Keratinocyte (primary cell): ENCODE measurements at places on chromosomes 4 and X. TPM values are rescaled to one million over a fixed set of nuclear protein-coding genes. Genes with fewer than 3 reads are reported as not detected.

Gene ARSJ
- 11.5 to 15.7 TPM (median 13.8 TPM) in 3 replicates for polyA plus RNA-seq

Gene MAGEA12
- not detected in 3 replicates for polyA plus RNA-seq

Gene MGARP
- 0.58 to 0.99 TPM (median 0.94 TPM) in 3 replicates for polyA plus RNA-seq

GRCh38 chrX:39931529-39932282, 166.1 kb downstream of the BCOR start:
- no peak for DNase-seq

- DNase-seq = no peak
Observed at GRCh38 chrX:96683997-96684338, 674 bp upstream of the DIAPH2 start.

- no peak for DNase-seq
Observed at GRCh38 chr4:115323106-115323707, 209.8 kb upstream of the NDST4 start.

DNA sequence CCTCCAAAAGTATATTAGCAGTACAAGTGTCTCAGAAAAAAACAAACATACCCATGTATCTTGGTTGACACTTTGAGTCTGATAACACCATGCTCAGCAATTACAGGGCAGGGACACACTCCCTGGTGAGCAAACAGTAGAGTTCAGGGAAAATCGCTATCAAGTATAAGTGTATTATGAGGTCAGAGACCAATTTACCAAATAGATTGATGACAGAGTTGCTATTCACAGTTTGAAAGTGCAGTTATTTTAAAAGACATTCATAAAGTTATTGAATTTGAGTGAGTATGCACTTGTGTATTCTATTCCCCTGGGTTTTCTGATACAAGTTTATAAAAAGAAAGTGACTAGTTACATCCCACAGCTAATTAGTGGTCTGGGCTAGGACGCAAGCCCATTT, 10.2 kb upstream of the LONRF3 start:
- no peak for DNase-seq

- no peak for DNase-seq
Observed at GRCh38 chrX:70921709-70922352, 9.1 kb downstream of the SLC7A3 start.

- DNase-seq = no peak
Observed at GRCh38 chr4:8409264-8410065, 31.1 kb downstream of the ACOX3 start.

- DNase-seq = no peak
Observed at GRCh38 chrX:72045141-72045540, 86.6 kb downstream of the RTL5 start.

DNA sequence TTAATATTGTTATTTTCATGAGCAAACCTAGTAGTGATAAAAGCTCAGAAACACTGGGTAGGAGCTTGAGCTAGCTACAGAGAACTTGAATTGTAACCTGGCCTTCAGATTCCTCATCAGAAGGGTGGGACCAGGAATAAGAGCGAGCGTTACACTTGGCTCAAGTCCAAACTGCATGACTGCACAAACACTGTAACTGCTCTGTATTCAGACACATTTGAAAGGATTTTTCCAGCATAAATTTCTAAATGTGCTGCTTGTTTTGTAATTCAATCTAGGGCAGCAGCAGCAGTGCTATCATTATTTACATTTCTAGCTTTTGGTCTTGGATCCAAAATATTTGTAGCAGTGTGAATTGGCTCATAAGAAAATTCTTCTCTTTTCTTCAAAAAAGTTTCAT, 133.0 kb upstream of the TMLHE start:
- no peak for DNase-seq

DNA sequence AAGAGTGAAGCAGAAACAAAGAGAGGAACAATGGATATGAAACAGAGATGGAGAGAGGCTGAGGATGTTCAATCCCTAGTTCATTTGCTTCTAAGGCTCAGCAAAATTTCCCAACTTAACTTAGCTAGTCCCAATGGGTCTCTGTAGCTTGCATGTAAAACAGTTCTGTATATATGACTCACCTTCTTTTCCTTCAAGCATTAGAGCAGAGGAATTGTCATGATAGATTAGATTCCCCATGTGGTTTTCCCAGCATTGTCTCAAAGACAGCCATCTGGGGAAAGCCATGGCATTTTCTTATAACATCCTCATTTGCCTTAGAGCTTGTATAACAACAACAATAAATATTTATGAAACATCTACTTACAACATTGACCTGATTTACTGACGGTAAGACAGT, 93.9 kb upstream of the GATB start:
- no peak for DNase-seq

DNA sequence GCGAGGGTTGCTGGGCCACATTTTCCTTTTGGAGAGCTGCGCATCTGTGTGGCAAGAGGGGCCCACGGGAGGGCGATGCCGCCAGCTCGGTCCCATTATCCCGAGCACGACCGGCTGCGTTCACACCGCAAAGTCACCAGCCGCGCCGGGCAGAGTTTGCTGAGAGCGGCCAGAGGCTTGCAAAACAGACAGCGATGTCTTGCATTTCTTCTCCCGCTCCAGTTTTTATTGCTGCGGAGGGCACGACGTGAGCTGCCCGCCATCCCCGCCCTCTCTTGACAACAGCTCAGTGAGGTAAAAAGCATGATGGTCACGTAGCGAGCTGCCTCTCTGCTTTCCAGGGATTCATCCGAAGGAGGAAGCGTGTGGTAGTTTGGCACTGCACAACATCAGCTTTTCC, 102.1 kb upstream of the TENM3 start:
- DNase-seq = no peak

GRCh38 chr4:87803421-87803820, 4.1 kb downstream of the IBSP start:
- DNase-seq = no peak

GRCh38 chrX:101360390-101360789, 11.8 kb upstream of the TIMM8A start:
- DNase-seq = no peak

DNA sequence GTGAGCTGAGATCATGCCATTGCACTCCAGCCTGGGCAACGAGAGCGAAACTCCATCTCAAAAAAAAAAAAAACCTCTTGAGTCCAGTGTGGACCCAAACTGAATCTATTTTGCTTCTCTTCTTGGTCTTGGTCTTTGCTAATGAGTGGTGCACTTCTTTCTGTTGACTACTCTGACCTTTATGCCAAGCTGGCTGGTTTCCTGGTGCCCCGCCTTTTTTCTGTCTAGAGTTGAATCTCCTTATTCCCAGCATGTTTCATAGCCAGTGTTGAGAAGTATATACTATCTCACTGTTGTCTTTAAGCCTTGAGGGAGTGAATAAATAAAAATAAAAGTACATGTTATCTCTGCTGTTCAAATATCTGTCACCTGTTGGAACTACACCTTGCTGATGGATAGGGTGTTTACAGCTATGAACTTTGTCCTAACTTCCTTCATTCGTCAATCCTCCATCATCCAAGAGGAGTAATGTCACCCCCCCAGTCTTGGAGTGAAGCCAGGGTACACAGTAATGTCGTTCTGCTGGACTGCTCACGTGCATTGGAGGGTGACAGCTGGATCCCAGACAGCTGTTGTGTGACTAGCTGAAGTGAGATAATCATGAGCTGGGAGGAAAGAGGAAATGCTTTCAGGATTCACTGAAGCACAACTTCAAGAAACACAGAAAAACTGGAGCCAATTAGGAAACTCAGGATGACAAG, 99.3 kb upstream of the PRKG2 start:
- no peak for DNase-seq
